LHCN-M2 (cell line): ENCODE measurements at places on chromosomes 12 and 14. TPM values are rescaled to one million over a fixed set of nuclear protein-coding genes. Genes with fewer than 3 reads are reported as not detected.

GRCh38 chr12:131034631-131035244 lies 81.0 kb downstream of the ADGRD1 start:
- DNase-seq, result no peak

DNA sequence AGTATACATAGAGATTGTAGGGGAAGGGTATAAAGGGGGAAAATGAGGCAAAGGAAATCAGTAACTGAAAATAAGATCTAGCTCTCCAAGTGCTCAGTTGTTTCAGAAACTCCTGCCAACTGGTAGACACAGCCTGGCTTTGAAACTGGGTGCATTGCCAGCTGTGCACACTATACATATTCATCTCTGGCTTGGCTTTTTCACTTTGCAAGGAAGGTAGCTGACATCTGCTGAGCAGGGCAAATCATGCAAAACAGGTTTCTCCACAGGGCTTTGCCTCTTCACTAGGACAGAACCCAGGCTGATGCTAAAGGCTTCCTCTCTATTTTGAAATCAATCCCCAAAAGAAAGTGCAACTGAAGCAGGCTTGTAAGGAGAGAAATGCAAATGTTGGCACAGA lies 101.5 kb downstream of the HELB start:
- DNase-seq, result no peak

GRCh38 chr12:102120886-102121285 lies 903 bp downstream of the PARPBP start:
- peak; percentile 27 for DNase-seq

- peak; percentile 44 for DNase-seq
Observed at GRCh38 chr12:105995961-105996431, 142.8 kb downstream of the NUAK1 start.

DNA sequence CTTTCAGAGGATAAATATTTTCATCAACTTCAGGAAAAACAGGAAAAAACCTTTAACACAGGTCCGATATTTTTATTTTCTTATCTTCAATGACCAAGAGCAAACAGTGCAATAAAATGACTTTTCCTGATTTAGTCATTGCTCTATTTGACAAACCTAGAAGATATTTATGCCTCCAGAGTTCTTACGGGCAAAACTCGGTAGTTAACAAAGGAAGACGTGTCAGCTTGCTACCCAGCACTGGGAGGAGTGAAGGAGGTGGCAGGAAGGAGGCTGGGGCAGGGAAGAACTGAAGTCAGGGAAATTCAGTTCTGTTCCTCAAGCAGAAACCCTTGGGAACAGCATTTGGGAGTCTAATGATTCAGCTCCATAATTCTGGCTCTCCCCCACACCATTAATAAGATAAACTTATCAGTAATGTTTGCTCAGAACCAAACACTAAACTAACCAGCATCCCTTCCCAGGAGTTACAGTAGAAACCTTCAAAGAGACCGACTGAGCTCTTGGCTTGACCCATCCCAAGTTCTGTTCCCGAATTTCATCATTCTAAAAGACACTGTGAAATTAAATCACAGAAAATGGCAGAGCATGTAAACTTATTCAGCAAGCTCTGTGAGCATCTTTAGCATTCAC lies 163.3 kb downstream of the APAF1 start:
- no peak for DNase-seq

DNA sequence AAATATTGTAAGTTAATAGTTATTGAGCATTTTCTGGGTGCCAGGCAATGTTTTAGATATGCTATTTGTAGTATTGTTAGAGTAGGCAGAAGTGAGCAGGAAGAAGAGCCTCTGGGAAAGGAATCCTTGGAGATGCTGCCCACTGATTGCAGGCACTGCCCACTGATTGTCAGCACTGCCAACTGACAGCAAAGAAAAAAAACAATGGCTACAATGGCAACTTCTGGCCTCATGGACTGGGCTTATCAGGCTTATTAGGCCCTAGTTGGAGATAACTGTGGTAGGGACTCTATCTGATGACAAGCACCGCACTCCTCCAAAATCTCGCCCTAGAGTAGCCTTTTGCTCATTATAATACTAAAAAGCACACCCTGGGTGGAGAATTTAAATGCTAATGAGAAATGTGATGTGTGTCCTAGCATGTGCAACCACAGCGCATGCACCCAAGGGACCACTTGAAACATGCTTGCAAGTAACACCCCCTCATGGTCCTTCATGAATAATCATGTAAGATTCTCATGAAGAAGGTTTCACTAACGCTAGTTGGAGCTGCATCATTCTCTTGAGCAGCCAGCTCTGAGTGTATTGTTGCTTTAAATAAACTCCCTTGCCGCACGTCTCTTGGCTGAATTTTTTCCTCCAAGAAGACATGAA lies 103.5 kb upstream of the PPP4R3A start:
- no peak for DNase-seq

DNA sequence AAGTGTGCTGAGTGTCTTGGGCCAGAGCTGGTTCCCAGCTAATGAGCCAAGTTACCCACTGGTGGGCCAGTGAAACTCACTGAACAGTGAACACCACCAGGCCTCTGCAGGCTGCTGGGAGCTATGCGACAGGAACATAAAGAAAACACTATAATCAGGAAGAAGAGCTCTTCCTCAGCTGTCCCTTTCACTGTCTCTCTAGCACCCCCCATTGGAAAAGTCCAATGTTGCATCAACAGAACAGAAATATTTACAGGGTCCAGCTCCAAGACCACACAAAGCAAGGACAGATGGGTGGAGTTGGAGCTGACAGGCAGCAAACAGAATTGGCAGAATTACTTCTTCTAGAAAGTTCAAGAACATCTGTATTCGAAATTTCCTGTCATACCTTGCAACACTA lies 903.6 kb upstream of the TMEM132C start:
- DNase-seq, result peak; percentile 36

CRIP1 gene
- not detected in 2 replicates for total RNA-seq

ZNF268 gene
- 19.3 and 24.0 TPM in 2 replicates for total RNA-seq

GRCh38 chr12:71312768-71313403 lies 126.7 kb upstream of the LGR5 start:
- DNase-seq, result peak; percentile 21

CCDC175 gene
- total RNA-seq, result not detected in 2 replicates

DNA sequence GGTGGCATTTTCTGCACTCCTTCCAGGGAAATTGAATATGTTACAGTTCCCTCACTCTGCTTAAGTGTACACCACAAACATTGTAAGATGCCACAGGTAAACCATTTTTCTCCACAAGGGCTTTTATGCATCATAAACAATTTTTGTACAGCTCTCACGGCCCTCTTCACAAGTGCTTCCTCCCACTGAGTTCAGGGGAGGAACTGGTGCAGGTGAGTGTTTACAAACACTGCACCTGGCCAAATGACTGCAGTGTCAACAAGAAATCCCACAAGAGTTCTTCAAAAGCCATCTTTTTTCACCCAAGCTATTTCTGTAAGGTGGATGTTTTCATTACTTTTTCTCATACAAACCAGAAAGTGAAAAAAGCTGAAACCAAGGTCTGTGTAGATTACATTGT lies 973.2 kb downstream of the AACS start:
- DNase-seq, result no peak

SPTLC2 gene
- total RNA-seq, result 12.5 and 15.6 TPM in 2 replicates

DNA sequence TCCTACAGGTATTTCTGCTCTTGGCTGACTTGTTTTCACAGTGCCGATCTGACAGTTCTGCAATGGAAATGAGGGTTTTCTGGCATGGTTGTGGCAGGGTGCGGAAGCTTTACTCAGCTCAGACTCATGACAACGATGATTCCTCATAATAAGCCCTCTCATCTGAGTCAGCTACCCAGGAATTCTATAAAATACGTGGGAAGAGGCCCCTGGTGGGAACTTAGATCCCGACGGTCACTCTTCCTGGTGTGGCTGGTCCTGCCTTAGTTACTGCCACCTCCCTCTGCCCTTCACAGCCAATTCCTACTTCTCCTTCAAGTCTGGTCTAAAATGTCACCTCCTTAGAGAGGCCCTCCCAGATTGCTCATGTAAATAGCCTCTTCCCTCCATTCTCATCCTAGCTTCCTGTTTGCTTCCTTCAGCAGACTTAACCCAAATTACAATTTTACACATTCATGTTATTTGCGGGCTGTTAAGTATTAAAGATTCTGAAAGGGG lies 104.2 kb upstream of the MAP1LC3B2 start:
- DNase-seq, result peak; percentile 90

- peak; percentile 56 for DNase-seq
Observed at GRCh38 chr12:96036765-96037455, 1.5 kb upstream of the LTA4H start.

GRCh38 chr14:52313903-52314594 lies at the start of gene PTGER2:
Gene PTGER2, plus strand, starts transcription at chr14:52314312. Its CDS starts 237 bp downstream, at chr14:52314549.
- DNase-seq, result peak; percentile 94

DNA sequence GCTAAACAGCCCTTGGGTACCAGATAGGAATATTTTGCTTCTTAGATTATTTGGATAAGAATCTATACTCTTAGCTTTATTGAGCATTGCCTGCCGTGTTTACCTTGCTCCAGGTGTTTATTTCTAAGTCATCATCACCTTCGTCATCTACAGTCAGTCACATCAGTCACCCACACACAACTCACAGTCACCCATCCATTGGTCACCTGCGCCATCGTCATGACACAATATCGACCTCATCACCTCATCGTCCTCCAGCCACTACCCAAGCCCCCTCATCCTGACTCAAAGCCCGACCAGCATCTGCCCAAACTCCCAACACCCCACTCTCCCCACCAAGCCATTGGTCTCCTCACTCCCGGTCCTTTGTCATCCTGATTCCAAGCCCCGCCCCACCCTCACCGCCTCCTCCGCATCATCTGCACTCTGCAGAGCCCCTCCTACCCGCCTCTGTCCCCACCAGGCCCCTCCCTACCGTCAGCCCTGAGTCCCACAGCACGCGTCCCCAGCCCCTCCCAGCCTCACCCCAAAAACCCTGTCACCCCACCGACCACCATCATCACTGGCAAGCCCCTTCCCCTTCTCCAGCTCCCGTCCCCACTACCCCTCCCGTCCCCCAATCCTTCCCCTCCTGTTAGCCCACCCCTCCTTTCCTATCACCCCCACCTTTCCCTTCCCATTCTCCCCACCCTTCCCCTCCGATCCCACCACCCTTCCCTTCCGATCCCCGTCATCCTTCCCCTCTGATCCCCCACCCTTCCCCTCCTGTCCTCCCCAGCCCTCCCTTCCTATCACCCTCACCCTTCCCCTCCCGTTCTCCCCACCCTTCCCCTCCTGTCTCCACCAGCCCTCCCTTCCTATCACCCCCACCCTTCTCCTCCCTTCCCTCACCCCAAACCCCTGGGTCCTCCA lies 9.8 kb downstream of the DLK1 start:
- no peak for DNase-seq

TMEM179 gene
- not detected in 2 replicates for total RNA-seq

DNA sequence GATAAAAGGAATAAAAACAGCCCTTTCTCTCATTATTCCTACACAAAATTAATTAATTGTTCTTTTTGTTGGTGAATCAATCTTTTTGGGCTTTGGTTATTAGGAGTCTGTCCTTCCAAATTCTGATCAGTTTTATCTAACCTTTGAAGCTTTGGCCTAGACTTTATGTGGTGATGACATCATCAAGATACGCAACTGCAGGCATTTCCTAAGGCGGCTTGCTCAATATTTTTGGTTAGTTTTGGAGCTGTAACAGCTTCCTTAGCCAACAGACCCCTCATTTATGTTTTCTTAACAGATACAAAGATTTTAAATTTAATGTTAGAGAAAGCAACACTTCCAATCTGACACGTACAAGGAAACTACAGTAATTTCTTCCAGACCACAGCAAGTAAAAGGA lies 87.8 kb upstream of the PDE3A start:
- DNase-seq, result no peak

SDR9C7 gene
- not detected in 2 replicates for total RNA-seq

GRCh38 chr14:98062083-98062482 lies 1209.9 kb downstream of the BCL11B start:
- no peak for DNase-seq

SIRT4 gene
- total RNA-seq, result 1.6 and 2.1 TPM in 2 replicates

DNA sequence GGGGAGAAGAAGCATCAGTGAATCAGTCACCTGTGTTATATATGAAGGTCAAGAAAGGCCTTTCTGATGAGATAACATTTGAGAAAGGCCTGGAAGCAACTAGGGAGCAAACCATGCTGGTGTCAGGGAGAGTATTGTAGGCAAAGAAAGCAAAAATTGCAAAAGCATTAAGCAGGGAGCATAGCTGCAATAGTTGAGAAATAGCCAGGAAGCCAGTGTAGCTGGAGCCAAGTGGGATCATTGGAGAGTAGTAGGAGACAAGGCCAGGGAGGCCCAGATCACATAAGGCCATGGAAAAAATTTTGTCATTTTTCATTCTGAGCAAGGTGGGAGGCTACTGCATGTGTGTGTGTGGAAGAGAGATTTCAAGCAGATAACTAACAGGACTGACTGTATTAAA lies 18.8 kb upstream of the MAGOHB start:
- no peak for DNase-seq

RND1 gene
- total RNA-seq, result not detected in 2 replicates

VAMP1 gene
- total RNA-seq, result 8.0 and 12.9 TPM in 2 replicates

- DNase-seq, result peak; percentile 34
Observed at GRCh38 chr12:78697817-78698415, 166.7 kb upstream of the SYT1 start.

MAP3K9 gene
- 0.38 and 0.75 TPM in 2 replicates for total RNA-seq

DNA sequence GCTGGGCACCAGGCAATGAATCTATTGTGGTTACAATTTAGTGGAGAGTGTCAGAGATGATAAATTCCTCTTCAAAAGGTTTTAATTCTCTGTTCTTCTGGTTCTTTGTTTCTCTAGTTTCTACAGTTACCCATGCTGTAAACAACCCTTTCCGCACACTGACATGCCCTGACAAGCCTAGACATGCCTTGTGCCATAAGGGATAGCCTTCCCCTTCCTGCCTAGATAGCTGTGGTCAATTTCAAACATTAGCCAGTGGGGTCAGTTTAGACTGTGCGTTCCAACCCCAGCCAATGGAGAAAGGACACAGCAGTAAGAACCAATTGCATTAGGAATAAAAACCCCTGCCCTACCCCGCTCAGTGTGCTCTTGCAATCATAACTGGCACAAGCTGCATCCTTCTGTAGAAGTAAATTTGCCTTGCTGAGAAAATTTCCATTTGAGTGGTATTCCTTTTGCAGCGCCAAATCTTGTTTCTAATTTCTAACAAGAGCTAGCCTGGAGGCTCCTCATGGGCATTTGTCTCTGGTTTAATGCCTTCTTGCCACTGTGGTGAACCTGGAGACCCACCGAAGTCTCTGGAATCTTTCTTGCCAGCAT lies 6.4 kb downstream of the EDDM3A start:
- peak; percentile 9 for DNase-seq

GRCh38 chr14:55733599-55733998 lies 153.6 kb downstream of the KTN1 start:
- no peak for DNase-seq

- DNase-seq, result no peak
Observed at GRCh38 chr12:92185052-92185451, 39.4 kb upstream of the BTG1 start.

- peak; percentile 91 for DNase-seq
Observed at GRCh38 chr14:76953311-76953945, 75.1 kb downstream of the IRF2BPL start.

NUP107 gene
- total RNA-seq, result 77.5 and 78.0 TPM in 2 replicates

KRT85 gene
- not detected in 2 replicates for total RNA-seq

- DNase-seq, result no peak
Observed at GRCh38 chr12:6302621-6303020, 7.9 kb upstream of the PLEKHG6 start.

GRCh38 chr12:70244409-70244808 lies 1.2 kb downstream of the CNOT2 start:
- no peak for DNase-seq

DPY19L2 gene
- total RNA-seq, result 8.5 and 9.8 TPM in 2 replicates
